ENCODE measurements at places on chromosomes 7 and 10. TPM values are rescaled to one million over a fixed set of nuclear protein-coding genes. Genes with fewer than 3 reads are reported as not detected.

The SH3PXD2A gene
- 0.48 TPM for total RNA-seq

The STEAP2 gene
- 0.80 TPM for total RNA-seq

The NPY gene
- total RNA-seq: not detected

The SLC39A12 gene
- 0.05 TPM for total RNA-seq

The SMC3 gene
- 29.5 TPM for total RNA-seq

The PPP1R17 gene
- total RNA-seq: not detected

The SH2B2 gene
- total RNA-seq: 2.5 TPM

The KAZALD1 gene
- total RNA-seq: 2.3 TPM

The CRHR2 gene
- total RNA-seq: not detected

The TEX47 gene
- total RNA-seq: not detected

The SPDYE6 gene
- total RNA-seq: not detected

The FXYD4 gene
- total RNA-seq: not detected

The C10orf95 gene
- total RNA-seq: not detected

The C10orf67 gene
- not detected for total RNA-seq

The LRRD1 gene
- total RNA-seq: not detected

The LOXL4 gene
- total RNA-seq: not detected

The HOGA1 gene
- total RNA-seq: 3.9 TPM

The NPFFR1 gene
- not detected for total RNA-seq

The TDRD1 gene
- total RNA-seq: not detected

The ANXA8L1 gene
- not detected for total RNA-seq

The NFKB2 gene
- 13.0 TPM for total RNA-seq

The AUTS2 gene
- 0.11 TPM for total RNA-seq

The CYP3A4 gene
- total RNA-seq: not detected

The CHST15 gene
- total RNA-seq: not detected

The CYP2C19 gene
- total RNA-seq: not detected

The VPS37D gene
- 4.3 TPM for total RNA-seq

The CCDC3 gene
- total RNA-seq: 0.19 TPM

The MYOZ1 gene
- 0.21 TPM for total RNA-seq

The GRID1 gene
- total RNA-seq: 0.64 TPM

The FAM25C gene
- total RNA-seq: not detected

The MYL7 gene
- total RNA-seq: not detected

The ZNF862 gene
- total RNA-seq: 6.0 TPM

The GSDME gene
- 47.7 TPM for total RNA-seq

The STOX1 gene
- total RNA-seq: 1.8 TPM

The FBXL13 gene
- total RNA-seq: 3.4 TPM

The C10orf62 gene
- total RNA-seq: not detected

The ARID5B gene
- 17.1 TPM for total RNA-seq

The GRID2IP gene
- not detected for total RNA-seq

The ARHGAP21 gene
- 55.4 TPM for total RNA-seq

The FAM25A gene
- total RNA-seq: not detected

The NOD1 gene
- total RNA-seq: 6.9 TPM

The SLC18A3 gene
- not detected for total RNA-seq

The SORCS3 gene
- total RNA-seq: 0.05 TPM

The NUDT13 gene
- total RNA-seq: 2.4 TPM

The CDK1 gene
- 65.6 TPM for total RNA-seq

The CTAGE4 gene
- total RNA-seq: not detected

The HEPACAM2 gene
- not detected for total RNA-seq

Data from SK-MEL-5 (cell line).